ENCODE measurements at places on chromosomes 1 and 21.

- no peak for DNase-seq
Observed at GRCh38 chr21:45010096-45010495, 64.3 kb upstream of the ADARB1 start.

DNA sequence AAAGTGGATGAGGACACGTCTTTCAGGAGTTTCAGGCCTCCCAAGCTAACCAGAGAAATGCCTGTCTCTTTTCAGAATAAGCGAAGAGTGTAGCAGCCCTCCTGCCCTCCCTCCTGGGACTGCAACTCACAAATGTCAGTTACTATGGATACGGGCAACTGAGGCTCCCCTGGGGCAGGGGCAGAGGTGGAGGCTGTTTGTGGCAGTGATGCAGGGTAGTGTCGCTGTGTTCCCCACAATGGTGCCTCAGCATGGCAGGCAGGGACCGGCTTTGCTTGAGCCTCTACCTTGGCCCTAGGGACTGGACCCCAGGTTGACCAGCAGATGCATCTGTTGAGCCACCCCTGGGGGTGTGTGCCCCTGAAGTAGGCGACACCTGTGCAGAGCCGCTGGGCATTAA is 10.2 kb downstream of the NFASC start:
- DNase-seq = no peak

GRCh38 chr1:178961331-178961730 is 64.4 kb upstream of the FAM20B start:
- DNase-seq = peak; percentile 69

DNA sequence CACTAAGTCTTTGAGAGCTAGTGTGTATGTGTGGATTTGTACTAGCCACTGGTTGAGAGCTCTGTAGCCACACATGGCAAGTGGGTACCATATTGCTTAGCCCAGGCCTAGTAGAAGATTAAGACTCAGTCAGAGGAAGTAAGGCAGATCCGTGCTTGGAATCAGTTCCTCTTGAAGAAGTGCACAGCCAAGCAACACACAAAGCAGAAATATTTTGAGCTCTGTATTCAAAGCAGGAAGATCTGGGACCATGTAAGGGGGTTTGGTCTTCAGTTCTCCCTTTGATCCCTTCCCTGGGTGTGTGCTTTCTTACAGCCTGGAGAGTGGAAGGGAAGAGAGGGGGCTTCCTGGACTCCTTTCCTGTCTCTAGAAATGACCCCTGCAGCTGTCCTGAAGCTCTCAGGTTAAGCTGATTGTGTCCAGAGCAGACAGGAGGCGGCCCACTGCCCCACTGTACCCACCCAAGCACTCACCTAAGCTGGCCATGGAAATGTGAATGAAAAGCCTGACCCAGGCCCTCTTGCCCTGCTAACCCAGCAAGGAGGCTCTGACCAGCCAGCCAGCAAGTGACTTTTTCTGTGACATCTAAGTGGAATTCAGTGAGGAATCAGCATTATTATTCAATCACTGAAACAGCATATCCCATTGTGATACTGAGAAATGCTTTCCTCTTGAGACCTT is 3.6 kb downstream of the ETS2 start:
- peak; percentile 42 for DNase-seq

GRCh38 chr1:66271904-66272254 is 262.1 kb upstream of the SGIP1 start:
- DNase-seq = no peak

DNA sequence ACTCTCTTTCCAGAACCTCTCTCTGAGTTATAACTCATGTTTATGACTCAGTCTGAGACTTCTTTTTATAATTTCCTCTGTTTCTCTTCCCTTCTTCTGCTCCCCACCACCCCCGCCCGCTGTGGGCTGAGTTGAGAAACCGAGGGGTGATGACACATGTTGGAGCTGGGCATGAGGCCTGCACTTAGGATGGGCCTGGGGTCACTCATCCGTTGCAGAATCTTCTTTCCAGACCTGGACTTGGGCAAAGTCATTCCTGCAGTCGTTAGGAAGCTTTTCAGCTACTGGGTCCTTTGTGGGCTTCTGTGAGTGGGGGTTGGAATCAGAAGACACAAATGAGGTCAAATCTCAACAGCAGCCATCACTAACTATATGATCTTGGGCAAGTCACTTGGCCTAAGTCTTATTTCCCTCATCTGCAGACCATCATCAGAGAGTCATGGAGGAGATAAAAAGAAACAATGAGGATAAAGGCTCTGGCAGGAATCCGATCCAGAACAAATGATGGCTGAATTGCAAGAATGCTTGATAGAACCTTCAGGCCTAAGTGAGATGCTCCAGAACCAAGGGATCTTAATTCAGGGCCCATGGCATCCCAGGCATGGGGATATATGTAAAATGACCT is 53.4 kb downstream of the RPS6KA1 start:
- no peak for DNase-seq

- DNase-seq = no peak
Observed at GRCh38 chr1:79113836-79114235, 107.3 kb upstream of the ADGRL4 start.

- peak; percentile 84 for DNase-seq
Observed at GRCh38 chr1:155174324-155175280, 953 bp downstream of the TRIM46 start.

DNA sequence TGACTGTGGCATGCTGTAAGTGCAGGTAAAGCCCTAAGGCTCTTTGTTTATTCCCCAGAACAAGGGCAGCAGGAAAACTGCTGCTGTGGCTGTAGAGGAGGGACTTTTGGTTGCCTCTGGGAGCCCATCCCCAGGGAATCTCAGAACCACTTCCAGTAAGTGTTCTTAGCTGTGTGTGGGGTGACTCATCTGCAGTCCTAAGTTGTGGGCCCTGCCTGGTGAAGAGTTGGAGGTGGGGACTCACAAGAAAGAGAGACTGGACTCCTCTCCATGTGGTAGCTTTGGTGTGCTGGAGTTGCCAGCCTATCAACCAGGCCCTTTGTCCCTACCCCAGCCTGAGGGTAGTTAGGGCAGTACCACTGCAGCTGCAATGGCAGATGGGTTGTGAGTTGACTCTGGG is 24.0 kb upstream of the DENND1B start:
- DNase-seq = no peak

- no peak for DNase-seq
Observed at GRCh38 chr1:199226163-199226562, 587.3 kb downstream of the PTPRC start.

DNA sequence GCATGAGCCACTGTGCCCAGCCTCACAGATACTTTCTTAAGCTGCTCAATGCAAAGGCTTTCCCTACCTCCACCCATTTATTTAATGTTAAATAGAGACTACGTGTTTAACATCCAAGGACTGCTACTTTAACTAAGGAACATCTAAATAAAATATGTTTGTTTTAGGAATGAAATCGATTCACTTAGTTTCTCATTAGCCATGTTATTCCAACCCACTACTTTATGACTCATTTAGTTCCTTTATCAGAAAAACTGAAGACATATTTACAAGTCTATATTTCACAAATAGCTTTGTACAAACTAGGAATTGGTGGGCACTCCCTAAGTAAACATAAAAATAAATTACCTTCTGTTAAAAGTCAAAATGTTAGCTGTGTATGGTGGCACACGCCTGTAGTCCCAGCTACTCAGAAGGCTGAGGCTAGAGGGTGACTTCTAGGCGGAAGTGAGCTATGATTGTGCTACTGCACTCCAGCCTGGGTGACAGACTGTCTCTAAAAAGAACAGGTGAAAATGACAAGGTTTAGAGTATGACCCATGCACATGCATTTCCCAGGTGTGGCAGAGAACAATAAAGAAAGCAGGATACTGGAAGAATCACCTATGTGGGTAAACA is 39.9 kb upstream of the AK4 start:
- DNase-seq = no peak

- no peak for DNase-seq
Observed at GRCh38 chr1:71850515-71850914, 431.8 kb downstream of the NEGR1 start.

GRCh38 chr1:211587123-211587522 is 8.2 kb upstream of the SLC30A1 start:
- no peak for DNase-seq

DNA sequence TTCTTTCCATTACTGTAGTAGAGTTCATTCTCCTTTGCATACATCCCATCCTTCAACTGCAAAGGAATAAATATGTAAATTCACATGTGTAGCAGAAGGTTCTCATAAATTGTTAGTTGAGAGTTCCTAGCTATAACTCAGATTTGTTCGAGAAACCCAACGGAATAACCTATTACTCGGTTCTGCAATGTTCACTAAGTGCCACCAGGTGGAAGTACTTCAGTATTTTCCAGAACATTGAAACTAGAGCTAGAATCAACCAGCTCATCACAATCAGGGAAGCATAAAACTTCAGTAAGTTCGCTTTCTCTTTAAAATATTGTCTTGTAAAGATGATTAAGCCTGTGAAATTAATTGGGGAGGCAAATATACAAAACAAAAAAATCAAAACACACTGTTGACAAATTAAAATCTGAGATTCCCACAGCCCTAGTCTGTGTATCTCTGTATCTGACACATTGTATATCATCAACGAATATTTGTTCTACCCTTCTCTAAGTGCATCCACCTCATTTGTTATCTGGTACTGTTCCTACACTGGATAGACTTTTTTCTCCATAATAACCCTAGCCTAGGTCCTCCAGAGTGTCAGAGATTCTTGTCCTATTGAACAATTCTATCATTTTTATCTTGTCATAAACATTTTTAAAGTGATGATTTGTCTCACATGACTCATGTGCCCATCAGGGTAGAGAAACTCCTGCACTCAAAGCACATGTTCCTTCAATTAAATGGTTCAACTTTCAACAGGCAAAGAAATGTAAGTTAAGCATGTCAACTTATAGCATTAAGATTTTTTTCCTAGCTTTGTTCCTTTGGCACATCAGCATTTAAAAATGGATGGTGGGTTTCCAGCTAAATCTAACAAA is 31.9 kb downstream of the MROH9 start:
- DNase-seq = no peak

GRCh38 chr1:107795441-107795840 is 169.5 kb downstream of the VAV3 start:
- DNase-seq = no peak

DNA sequence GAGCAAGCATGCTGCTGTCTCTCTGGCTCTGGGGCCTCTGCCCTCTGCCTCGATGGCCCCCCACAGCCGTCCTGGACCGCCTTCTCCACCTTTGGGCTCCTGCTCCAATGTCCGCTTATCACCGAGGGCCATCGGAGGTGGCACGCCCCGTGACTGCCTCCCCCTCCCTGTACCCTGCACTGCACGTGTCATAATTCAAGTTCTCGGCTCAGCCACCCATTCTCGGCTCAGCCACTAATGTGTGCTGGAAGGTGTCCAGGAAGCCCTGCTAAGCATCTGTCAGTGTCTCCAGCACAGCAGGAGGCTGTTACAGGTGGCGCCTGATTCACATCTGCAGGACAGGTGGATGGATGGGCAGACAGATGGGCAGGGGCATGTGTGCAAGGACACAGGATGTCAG is 45.5 kb downstream of the TP73 start:
- DNase-seq = no peak

GRCh38 chr1:36253161-36253862 is 29.1 kb downstream of the THRAP3 start:
- no peak for DNase-seq

- DNase-seq = no peak
Observed at GRCh38 chr1:93960641-93961147, 51.5 kb upstream of the GCLM start.

DNA sequence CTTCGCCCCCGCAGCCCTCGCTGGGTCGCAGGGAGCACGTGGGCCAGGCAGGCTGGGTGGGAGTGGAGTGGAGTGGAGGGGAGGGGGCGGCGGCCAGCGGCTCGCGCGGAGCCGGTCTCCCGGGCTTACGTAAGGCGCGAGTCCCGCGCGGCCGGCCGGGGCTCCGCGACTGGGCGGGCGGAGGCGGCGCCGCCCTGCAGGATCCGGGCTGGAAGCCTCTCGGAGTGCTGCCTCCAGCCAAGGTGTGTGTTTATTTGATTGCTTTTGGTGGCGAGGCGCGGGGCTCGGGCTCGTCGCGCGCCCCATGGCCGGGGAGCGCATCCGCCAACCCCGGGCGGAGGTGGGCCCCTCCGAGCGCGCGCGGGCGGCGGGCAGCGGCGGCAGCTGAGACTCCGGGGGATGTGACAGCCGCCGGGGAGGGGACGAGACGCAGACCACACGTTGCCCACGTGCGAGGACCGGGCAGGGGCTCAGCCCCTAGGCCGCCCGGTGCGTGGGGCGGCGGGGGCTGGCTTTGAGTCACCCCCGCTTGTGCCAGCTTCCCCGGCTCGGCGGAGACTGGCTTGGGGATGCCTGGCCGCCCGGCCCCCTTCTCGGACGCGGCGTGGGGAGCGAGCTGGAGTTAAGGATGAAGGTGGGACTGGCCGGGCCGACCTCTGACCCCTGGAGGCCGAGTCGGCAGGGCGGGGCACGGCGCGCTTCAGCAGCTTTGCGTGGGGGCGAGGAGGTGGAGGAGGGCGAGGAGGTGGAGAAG is 402 bp upstream of the AK4 start:
- DNase-seq = peak; percentile 85

DNA sequence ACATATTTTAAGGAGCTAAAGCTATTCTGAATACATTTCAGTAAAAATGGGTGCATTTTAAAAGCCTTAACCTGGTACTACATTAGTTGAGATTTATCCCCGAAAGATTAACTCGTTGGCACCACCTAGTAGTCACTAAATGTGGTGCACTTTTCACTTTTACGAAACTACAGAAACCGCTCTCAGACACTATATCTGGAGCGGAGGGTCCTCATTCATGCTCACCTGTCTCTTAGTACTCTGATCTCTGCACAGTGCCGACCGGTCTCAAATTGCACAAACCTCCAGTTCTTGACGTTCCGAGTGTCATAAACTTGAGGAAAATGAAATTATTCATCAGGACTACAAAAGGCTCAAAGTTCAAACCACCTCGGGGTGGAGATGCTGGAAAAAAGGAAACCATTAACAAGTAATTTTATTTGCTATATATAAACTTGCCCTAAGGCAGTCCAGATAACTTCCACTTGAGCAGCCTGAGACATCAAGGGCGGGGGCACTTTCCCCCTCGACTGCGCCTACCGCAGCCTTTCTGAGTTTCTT is 722 bp downstream of the LZIC start:
- no peak for DNase-seq

- no peak for DNase-seq
Observed at GRCh38 chr21:26847921-26848320, 2.7 kb upstream of the ADAMTS1 start.

DNA sequence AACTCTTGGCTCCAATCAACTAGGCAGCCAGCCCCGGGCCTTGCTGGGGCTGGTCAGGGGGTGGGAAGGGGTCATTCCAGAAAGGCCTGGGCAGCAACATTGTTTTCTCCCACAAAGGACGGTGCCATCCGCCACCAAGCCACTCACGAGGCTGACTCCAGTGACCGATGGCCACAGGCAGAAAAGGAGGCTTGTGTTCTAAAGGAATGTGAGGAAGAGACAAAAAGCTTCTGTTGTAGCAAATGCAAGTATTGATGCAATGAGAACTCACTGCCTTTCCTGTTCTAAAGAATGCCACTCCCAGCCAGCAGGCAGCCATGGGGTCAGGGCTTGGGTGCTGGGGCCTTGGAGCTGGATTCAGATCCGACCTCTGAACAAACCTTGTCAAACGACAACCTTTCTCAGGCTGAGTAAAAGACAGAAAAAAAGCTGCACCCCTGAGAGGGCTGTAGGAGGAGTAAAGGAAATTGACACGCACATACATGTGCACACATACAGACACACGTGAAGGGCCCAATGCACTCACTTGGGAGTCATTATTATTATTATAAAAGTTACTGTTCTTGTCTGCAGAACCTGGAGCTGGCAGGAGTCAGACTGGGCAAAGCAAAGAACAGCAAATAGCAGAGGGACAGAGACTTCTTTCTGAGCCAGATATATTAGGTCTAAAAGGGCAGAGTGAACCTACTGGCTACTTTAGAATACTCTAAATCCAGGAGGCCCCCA is 13.9 kb upstream of the PRMT2 start:
- DNase-seq = no peak

All from osteocyte (in vitro differentiated cells).